ENCODE measurements at places on chromosomes 5 and 9.

DNA sequence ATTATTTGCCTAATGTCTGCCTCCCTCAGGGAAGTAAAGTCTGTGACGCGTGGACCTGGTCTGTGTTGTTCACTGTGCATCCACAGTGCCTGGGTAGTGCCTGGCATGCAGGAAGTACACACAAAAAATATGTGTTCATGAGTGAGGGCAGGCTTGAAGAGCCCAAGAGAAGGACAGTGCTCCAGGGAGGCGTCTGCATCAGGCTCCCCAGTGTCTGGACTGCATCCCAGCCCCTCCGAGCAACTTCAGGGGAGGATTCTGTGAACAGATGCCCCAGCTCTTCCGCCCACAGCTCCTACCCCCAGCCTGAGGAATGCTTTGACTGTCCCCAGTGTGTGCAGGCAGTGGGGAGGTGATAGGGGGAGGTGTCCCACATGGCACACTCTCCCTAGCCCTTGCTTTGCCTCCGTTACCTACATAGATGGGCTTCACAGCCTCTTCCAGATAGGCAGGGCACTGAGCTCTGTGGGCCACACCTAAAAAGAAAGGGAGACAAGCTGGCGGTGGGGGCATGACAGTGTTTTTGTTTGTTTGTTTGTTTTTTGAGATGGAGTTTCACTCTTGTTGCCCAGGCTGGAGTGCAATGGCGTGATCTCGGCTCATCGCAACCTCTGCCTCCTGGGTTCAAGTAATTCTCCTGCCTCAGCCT lies 25.4 kb downstream of the IRF1 start:
- no peak for DNase-seq

GRCh38 chr9:133576875-133577736 lies 32.1 kb downstream of the FAM163B start:
- DNase-seq, result no peak

DNA sequence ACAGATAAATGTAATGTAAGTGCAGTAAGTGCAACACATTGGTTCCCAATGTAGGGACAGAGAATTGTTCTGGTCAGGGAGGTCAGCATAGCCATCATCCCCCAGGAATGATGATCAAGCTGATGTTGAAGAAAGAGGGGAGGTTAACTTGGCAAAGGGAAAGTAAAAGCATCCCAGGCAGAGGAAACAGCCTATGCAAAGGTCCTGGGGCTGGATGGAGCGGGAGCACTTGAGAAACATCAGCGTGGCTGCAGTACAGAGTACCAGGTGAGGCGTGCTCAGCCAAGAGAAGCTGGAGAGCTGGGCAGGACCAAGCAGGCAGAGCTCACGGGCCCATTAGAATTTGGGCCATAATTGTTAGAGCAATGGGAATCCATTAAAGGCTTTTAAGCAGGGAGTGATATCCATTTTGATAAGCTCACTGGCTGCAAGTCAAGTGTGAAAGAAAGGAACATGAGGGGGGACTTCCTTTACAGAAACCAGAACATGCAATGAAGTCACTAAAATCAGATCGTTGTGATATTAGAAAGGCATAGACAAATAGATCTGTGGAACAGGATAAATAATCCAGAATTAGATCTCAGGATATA lies 50.1 kb upstream of the HAND1 start:
- DNase-seq, result no peak

- no peak for DNase-seq
Measured at GRCh38 chr5:90386099-90386710, 23.4 kb downstream of the CETN3 start.

- no peak for DNase-seq
Measured at GRCh38 chr5:9713356-9713755, 83.2 kb upstream of the TAS2R1 start.

DNA sequence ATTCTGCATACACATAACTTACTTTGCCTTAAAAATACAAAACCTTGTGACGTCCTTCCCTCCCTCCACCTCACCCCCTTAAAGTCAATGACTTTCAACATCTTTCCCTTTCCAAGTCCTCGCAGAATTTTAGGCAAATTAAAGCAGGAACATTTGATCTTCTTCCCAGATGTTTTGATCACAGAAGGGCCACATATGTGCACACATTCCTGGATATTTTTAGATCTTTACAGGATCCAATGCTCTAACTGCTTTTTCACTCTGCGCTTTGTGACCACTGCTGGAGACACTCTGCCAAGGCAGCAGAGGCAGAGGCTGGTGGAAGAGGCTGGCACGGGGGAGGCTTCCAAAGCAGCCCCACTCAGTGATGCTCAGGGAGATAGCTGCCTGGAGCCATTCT lies 130.7 kb downstream of the SEC61B start:
- no peak for DNase-seq

- no peak for DNase-seq
Measured at GRCh38 chr5:180208038-180208434, 975 bp downstream of the RASGEF1C start.

DNA sequence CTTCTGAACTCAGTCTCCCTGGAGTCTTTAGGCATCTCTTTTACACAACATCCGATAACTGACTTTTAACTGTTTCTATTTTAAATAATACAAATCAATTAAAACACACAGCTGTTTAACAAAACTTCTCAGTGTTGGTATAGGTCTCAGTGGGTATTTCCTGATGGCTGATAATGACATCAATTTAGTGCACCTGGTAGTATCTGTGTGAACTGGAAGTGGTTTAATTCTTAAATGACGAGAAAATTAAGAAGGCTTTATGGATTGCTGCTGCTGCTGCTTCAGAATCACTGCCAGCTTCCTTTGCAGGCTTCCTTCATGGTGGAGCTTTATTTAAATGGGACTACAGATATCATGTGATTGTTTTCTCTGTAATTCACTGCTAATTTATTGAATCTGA lies 92.3 kb downstream of the RPS23 start:
- DNase-seq, result no peak

- DNase-seq, result no peak
Measured at GRCh38 chr5:155562158-155562557, 548.6 kb downstream of the KIF4B start.

DNA sequence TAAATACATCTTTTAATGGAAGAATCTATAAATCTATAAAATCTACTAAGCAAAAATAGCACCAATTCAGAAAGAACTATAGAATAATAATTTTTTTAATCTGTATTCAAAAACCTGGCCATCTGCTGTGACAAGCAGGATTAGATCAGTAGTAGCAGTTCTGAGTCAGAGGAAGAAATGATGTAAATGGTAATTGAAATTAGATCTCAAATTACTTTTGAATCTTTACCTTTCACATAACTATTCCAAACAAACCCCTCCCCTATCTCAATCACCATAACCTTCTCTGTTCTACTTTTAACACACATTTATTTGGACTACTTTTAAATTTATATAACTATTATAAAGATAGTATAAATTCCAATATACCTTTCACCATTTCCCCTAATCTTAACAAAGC lies 727.8 kb upstream of the FAM174A start:
- DNase-seq, result no peak

- DNase-seq, result no peak
Measured at GRCh38 chr9:35577486-35577885, 27.6 kb upstream of the TESK1 start.

GRCh38 chr9:5178126-5178805 lies 7.2 kb downstream of the INSL6 start:
- DNase-seq, result no peak

DNA sequence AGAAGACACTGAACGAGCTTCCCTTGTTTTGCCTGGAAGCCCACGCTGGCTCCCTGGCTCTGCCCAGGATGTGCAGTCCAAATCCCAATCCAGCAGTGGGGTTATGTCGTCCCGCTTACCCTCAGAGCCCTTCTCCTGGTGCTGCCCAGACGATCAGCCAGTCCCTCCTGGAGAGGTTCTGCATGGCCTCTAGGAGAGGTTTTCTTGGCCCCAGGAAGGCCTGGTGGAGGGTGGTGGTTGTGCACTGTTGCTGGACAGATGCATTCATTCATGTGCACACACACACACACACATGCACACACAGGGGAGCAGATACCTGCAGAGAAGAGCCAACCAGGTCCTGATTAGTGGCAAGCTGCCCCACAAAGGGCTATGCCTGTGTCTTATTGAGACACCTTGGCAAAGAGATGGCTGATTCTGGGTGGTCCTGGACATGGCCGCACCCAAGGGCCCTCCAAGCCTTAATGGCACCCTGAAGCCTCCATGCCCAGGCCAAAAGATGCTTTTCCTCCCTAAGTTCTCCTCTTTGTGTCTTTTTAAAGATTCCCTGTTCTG lies 10.5 kb upstream of the OLFM1 start:
- DNase-seq, result no peak

DNA sequence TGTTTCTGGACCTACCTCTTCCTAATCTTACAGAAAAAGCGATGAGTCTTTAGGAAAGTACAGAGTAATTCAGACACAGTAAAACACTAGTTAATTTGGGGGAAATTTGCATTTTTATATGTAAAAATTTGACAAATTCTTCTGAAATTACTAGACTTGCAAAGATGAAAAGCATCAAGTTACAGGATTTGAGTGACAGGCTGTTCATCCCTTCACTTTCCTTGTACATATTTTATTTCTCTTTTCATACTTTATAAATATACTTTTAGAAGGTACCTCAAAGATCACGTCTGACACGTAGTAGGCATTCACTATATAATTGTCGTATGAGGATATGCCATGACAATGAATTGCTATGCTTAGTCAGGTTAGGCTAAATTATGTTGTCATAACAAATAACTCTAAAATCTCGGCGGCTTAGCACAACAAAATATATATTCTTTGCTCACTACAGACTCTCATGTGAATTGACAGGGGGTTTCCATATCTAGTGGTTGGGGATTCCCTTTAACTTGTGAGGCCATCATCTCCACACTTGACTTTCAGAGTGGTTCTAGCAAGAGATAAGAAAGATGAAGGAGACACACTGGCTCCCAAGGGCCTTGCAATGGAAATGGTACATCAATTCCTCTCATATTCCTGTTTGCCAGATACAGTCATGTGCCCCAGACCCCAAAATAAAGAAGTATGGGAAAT lies 154.1 kb upstream of the TUT7 start:
- DNase-seq, result no peak

- DNase-seq, result no peak
Measured at GRCh38 chr5:115423541-115423940, 121.0 kb downstream of the FEM1C start.

GRCh38 chr5:171395042-171395441 lies 7.4 kb downstream of the NPM1 start:
- no peak for DNase-seq

DNA sequence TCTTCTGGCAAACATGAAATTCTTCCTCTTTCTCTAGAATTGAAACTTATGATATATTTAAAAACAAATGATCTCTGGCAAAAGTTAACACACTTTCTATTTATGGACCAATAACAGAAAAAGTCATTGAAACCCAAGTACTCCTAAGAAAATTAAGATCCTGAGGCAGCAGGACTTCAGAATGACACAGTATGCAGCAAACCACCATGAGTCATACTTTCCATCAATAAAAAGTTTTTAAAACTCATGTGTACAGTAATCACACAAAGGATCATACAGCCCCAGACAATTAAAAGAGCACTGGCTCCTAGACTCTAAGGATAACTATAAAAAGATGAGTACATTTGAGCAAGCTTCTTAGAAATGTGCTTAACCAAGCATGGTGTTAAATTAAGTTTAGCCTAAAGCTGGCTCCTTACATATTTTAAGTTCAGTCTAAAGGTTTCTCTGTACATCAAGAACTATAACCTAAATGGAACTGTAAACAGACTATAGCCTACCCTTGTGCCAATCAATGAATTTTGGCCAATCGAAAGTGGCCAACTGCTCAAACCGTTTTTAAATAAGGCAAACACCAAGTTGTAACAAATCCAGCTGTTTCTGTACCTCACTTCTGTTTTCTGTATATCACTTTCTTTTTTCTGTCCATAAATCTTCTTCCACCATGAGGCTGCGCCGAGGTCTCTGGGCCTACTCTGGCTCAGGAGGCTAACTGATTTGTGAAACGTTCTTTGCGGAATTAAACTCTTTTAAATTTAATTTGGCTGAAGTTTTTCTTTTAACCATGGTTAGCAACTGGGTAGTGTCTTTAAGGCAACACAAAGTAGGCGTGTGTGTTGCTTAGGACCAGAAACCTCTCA lies 232.1 kb upstream of the PIK3R1 start:
- no peak for DNase-seq

- no peak for DNase-seq
Measured at GRCh38 chr5:92567831-92568450, 1013.1 kb downstream of the NR2F1-AS1 start.

All from NCI-H1417 treated with DMSO at 0.1 percent for 48 hours (cell line).